ENCODE measurements at places on chromosomes 2 and 18. TPM values are rescaled to one million over a fixed set of nuclear protein-coding genes. Genes with fewer than 3 reads are reported as not detected.

UGT1A8 gene
- total RNA-seq = not detected

WIPF1 gene
- total RNA-seq = 6.7 TPM

DNA sequence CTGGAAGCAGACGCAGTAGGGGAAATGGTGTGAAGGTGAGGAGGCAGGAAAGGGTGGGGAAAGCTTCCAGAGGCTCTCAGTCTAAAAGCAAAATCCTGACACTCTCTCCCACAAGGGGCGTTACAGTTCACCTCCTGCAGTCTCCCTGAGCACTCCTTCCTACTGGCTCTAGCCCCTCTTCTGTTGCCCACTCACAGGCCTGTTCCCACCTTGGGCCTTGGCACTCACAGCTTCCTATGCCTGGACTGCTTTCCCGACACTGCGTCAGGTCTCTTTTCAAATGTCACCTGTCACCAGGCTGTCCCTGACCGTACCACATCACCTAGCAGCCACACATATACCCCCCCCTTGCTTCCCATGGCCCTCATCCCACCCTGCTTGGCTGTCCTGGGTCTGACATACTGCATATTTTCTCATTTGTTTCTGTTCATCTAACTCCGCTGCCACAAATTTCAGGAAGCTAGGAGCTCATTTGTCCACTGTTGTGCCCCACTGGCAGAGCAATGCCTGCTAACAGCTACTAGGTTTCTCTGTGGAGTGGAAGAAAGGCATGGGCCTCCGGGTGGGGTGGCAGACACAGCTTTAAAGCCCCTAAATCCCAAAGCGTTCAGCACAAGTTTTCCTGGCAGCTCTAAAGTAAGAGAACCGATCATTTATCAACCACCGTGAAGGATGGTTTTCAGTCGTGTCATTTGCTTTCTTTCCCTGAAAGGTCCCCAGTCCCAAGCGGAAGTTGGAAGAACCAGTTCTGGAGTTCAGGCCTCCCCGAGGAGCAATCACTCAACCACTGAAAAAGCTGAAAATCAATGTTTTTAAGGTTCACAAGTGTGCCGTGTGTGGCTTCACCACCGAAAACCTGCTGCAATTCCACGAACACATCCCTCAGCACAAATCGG lies 118.8 kb downstream of the ZNF532 start:
- no peaks in the 10 kb centered on the region for H3K27me3 ChIP-seq
- peak overlapping the region; percentile 86 for H3K27ac ChIP-seq
- no peak overlapping the region for H3K4me3 ChIP-seq
- DNase-seq = no peak
- H3K4me1 ChIP-seq = no peaks in the 10 kb centered on the region

- H3K4me3 ChIP-seq = no peak overlapping the region
- no peak for DNase-seq
- H3K36me3 ChIP-seq = no peaks in the 10 kb centered on the region
- H3K27me3 ChIP-seq = no peaks in the 10 kb centered on the region
- peaks cover 90% of the 10 kb centered on the region for H3K4me1 ChIP-seq
Observed at GRCh38 chr18:62784966-62785413, 69.6 kb downstream of the PHLPP1 start.

DNA sequence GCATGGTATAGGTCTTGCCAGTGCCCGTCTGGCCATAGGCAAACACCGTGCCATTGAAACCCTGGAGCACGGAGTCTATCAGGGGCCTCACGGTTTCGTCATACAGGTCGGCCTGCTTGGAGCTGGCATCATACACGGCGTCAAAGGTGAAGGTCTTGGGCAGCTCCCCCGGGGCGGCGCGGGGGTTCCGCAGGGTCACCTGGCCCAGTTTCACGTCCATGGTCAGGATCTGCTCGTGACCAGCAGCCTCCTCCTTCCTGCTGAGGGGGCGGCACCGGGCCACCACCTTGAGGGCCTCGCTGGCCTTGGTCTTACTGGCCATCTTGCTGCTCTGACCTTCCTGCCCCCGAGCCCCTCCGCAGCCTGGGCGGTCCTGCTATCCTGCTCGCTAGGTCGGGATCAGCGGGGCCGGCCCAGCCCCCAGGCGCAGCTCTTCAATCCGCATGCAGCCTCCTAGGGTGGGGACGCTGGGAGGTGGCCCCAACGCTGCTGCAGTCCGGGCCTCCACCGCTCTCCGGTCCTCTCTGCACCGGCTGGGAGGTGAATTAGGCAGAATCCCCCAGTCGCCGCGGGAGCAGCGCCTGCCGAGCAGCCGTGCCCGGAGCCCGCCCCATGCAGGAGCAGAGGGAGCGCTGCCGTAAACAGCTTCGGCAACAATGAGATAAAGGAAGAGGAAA lies 563 bp downstream of the KIF3C start:
- H3K4me3 ChIP-seq = peak overlapping the region; percentile 83
- peaks cover 14% of the 10 kb centered on the region for H3K36me3 ChIP-seq
- no peaks in the 10 kb centered on the region for H3K27me3 ChIP-seq
- no peak overlapping the region for H3K27ac ChIP-seq
- DNase-seq = peak; percentile 54
- H3K4me1 ChIP-seq = peaks cover 46% of the 10 kb centered on the region

- no peak overlapping the region for H3K27ac ChIP-seq
- no peaks in the 10 kb centered on the region for H3K36me3 ChIP-seq
- no peaks in the 10 kb centered on the region for H3K4me1 ChIP-seq
- no peaks in the 10 kb centered on the region for H3K27me3 ChIP-seq
- no peak for DNase-seq
Observed at GRCh38 chr2:11932962-11933361, 186.5 kb downstream of the LPIN1 start.

GRCh38 chr2:65025453-65026123 lies 30.6 kb upstream of the CEP68 start:
- DNase-seq = no peak
- no peaks in the 10 kb centered on the region for H3K27me3 ChIP-seq
- H3K36me3 ChIP-seq = peaks cover 10% of the 10 kb centered on the region
- H3K27ac ChIP-seq = no peak overlapping the region

DNA sequence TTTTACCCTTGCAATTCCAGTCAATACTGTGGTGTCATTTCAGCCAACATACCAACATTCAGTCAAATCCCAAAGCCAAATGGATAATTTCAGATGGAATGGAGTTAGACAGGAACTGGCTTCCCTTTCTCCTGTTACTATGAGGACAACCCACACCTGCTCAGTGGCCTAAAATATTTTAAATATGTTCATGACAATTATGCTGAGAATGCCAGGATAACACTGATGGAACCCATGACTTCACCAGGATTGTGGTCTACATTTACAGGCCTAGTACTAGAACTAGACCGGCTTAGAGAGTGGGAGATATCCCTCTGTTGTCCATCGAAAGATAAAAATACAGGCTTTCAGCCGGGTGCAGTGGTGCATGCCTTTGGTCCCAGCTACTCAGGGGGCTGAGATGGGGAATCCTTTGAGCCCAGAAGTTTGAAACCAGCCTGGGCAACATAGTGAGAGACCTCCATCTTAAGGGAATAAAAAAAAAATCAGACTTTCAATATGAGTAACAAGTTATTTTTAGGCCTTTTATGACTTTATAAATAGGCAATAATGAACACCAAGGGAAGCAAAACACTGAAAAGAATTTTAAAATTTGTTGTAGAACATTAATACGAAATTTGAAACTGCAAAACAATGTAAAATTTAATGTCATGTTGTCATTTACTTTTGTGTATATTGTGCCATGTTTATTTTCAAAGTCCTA lies 14.2 kb downstream of the GPATCH11 start:
- H3K4me1 ChIP-seq = no peaks in the 10 kb centered on the region
- DNase-seq = no peak
- H3K27me3 ChIP-seq = no peaks in the 10 kb centered on the region
